ENCODE measurements at places on chromosomes 5 and 9.

- peak; percentile 9 for DNase-seq
Observed at GRCh38 chr5:129748913-129749880, 1.3 kb downstream of the MINAR2 start.

GRCh38 chr5:180810959-180811622, 8.5 kb upstream of the MGAT1 start:
- peak; percentile 69 for DNase-seq

DNA sequence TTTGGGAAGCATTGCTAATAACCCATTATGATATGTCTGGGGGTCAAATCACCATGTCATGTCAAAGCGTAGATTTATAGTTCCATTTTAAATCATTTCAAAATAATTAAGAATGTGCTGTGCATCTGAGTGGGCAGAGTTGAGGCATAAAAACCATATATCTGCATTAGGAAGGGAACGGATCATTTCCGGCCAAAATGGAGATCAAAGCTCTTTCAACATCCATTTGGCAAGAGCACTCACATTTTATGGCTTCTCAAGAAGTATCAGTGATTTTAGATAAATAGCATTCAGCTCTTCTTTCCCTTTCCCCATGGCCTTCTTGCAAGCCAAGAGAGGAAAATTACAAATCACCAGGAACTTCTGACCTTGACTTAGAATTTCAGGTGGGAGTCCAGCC, 89.9 kb downstream of the HSPA4 start:
- DNase-seq: no peak

- peak; percentile 78 for DNase-seq
Observed at GRCh38 chr9:34701023-34701768, 8.7 kb downstream of the CCL21 start.

GRCh38 chr5:61069150-61069549, 93.1 kb downstream of the SMIM15 start:
- DNase-seq: peak; percentile 8

DNA sequence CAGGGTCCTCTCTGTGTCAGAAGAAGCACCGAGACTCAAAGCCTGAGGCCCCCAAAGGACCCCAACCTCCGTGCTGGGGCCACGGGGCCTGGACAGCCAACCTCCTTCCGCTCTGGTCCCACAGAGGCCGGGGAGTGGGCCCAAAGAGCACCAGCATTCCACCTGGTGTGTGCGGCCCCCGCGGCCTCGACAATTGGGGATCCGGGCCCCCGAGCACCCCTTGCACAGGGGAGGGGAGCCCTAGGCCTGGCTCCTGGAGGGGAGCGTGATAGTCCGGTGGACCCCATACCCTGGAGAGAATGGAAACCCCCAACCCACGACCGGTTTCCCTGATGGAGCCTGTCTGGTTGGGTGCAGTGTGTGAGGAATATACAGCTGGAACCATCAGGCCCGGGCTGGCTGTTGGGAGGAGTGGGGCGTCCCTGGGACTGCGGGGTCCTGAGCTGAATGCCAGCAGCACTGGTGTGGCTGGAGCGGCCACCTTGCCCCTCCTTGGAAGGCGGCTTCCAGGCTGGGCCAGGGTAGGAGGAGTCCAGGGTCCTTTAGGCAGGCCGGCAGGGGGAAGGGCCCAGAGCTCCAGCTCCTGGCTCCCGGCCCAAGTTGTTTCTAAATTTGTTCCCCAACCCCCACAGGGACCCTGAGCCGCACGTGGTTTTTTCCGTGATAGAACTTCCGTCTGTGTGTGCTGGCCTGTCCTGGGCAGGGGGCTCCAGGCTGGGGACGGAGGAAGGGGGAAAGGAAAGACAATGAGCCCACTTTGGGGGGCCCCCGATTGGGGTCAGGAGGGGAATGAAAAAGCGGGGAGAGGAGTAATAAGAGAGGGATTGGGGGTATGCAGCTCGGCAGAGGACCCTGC, 825 bp upstream of the TOR4A start:
- DNase-seq: no peak
